ENCODE measurements at places on chromosomes 7 and 10.

DNA sequence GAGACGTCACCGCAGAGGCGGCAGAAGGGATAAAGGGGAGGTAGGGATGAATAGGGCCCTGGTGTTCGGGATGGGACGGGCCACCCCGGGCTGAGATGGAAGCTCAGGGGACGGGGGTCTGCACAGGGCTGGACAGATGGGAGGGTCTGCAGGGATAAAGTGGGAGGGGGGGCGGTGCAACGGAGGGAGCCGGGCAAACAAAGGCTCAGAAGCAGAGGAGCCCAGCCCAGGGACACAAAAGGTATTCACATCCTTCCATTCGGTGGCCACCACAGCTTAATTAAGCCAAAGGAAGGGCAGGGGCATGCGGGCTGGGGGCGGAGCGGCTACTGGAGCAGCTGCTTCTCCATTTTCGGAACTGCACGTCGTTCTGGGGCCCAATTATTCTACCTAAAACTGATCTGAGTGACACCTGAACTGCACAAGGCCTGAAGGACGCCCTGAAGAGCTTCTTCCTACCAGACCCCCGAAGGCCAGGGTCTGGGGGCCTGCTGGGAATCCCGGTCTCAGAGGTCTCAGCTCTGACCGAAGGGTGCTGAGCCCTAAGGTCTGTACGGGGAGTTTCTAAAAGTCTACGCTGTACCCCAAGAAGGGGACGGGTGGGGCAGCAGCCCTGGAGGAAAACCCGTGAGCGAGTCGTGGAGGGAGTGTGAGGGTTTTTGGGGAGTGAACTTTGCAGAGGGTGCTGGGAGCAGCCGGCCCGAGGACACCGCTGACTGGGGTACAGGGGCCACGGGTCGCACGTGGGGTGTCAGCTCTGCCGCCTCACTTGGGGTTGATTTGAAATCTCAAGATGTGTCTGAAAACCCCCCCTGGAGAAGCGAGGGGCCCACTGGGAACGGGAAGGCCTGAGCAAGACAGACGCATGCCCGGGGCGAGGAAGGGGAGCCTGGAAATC, 334.8 kb downstream of the DNAJB6 start:
- no peak for DNase-seq

DNA sequence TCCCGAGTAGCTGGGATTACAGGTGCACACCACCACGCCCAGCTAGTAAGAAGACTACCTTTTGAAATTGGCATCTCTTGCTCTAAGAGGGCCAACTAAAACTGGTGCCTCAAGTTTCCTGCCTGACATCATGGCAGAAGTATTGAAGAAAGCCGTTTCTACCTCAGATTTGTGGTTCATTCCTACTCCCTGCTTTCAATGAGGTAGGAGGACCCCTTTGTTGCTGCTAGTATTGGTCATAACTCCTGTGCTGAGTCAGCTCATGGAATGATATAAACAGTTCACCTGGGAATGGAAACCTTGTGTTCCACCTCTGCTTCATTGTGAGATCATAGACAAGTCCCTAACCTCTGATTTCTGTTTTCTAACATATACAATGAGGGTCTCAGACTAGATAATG, 82.8 kb downstream of the CDK6 start:
- DNase-seq = no peak

- no peak for DNase-seq
These were observed 7.7 kb downstream of the TMEM168 start for GRCh38 chr7:112782498-112782897.

DNA sequence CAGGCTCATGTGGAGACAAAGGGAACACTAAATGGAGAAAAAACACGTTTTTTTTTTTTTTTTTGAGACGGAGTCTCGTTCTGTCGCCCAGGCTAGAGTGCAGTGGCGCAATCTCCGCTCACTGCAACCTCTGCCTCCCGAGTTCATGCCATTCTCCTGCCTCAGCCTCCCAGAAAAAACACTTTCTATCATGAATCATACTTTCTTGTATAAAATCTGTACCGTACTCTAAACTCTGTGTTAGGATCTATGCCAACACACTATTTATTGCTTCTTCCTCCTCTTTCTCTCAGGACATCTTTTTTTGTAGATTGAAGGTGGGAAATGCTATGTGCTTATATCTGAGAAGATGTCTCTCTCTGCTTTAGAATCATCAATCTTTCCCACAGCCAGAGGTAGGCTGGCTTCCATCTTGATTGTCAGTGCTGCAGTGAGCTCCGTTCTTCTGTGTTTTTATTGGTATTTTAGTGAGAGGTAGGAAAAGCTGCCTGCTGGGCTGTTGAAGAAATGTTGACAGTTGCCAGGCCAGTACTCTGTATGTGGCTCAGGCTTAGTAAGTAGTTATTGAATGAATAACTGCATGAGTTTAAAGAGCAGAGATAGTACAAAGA, 101.1 kb downstream of the GPR85 start:
- no peak for DNase-seq

DNA sequence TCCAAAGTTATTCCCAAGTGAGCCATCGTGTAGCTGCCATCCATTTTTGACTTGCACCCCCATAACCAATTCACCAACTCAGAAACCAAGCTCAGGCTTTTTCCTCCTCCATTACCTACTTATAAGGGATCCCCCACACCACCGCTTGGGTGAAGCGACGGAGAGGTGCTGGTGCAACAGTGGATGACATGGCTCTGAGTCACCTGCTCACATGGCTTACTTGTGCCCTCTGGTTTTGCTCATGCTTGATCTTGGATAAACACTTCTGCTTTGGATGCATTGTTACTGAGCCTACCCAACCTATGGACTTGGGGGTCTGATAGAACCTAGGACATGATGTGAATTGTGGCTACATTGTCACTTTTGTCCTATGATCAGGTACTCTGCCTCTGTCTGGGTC, 12.0 kb upstream of the AKR1B1 start:
- DNase-seq = no peak

All from stimulated activated CD8-positive, alpha-beta memory T cell treated with anti-CD3 and anti-CD28 coated beads, Interleukin-2, amount 100 ng/mL, for 1 hour (primary cell).